ENCODE measurements at places on chromosomes 2 and 18. TPM values are rescaled to one million over a fixed set of nuclear protein-coding genes. Genes with fewer than 3 reads are reported as not detected.

GRCh38 chr2:104487366-104487765 lies 366.5 kb upstream of the POU3F3 start:
- no peak for DNase-seq

GRCh38 chr18:24993628-24994027 lies 358.3 kb downstream of the ZNF521 start:
- no peak for DNase-seq

DNA sequence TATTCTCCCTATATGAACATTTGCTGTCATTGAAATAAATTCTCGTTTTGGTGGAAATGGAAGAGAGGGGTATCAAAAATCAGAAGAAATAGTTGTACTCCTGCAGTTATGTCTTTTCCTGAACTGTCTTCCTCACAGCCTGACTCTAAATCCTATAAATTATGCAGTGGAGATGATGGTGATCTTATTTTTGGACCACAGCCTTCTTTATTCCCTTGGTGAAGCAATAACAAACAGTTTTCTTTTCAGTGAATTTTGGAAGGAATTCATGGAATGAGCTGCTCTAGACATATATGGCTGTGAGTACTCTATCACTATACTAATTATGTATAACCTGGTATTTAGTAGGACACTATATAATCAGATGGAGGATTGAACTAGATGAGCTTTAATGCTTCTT lies 1.7 kb upstream of the SLC25A12 start:
- DNase-seq = no peak

- DNase-seq = no peak
Observed at GRCh38 chr18:48605408-48605845, 66.6 kb downstream of the CTIF start.

PHLPP1 gene
- 10.5 TPM for total RNA-seq
